ENCODE measurements at places on chromosomes 3 and 15.

DNA sequence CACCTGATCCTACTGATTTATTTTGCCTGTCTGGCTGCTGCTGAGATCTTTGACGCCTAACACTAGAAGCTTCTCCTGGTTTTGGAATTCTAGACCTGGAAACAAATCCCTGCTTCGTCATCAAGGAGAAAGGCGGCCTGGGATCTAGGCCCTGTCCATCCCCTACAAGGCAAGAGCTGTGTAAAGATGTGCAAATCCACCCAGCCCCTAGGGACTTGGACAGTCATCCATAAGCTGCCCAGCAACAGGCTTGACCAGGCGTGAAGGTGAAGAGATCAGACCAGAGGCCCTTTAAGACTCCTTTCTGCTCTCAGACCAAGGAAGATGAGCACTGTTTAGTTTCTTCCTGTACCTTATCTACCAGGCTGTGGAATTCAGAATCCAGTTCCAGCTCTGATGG, 32.2 kb downstream of the SLC41A3 start:
- DNase-seq: no peak

DNA sequence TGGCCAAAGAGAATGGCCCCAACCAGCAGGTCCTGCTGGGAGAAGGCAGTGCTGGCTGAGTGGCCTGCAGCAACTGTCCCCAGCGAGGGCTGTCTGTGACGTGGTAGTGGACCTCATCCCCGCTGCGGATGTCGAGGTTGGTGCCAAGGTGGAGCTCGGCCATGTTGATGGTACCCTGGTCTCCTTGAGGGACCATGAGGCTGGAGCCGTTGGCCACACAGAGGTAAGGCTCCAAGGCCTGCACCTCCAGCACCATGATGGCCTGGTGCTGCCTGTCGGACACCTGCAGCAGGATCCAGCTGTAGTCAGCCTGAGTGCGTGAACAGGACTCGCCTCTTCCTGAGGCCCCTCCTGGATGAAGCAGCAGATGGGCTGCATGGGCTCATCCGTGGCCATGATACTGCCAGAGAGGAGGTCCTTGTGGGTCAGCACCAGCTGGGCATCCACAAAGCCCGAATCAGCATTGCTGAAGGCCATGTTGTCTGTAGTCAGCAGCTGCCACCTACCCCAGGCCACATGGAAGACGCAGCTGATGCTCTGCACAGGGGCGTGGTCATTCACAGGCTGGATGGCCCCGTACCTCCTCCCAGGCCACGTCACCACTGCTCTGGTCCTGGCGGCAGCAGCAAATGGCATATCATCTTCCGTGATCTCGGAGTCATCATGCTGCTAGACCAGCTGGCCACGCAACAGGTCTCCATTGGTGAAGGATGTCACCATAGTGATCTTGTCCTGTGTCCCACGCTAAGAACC, 167.5 kb downstream of the GOLGA6L4 start:
- no peak for DNase-seq

DNA sequence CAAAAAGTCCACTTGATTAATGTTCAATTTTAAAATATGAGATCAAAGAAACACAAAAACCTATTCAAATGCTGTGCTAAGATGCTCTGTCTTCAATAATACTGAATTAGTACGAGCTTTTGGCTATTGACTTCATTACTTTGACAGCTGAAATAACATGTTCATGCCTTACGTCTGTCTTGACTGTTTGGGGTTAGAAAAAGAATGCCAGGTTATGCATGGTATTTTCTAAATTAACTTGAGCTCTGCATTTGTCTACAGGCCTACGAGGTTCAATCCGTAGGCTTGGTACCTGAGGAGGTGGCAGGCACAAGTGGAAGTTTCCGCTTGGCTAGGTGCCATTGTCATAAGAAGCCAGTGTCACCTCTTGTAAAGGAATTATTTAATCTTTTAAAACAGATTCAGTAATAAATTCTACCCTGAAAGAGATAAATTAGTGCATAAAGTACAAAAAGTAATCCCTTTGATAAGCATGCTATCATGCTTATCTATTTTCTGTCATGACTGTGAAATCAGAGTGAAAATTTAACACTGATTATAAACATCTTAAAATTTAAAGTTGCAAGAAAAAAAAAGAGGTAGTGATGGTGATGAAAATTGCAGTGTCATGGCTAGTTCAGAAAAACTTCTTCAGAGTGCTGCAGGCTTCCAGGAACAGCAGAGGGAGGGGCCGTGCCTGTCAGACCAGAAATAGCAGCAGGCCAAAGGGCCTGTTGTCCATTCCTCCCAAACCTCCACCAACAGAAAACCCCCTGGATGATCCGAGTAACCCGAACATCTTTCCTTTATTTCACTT, 115.7 kb downstream of the ARRDC4 start:
- no peak for DNase-seq

DNA sequence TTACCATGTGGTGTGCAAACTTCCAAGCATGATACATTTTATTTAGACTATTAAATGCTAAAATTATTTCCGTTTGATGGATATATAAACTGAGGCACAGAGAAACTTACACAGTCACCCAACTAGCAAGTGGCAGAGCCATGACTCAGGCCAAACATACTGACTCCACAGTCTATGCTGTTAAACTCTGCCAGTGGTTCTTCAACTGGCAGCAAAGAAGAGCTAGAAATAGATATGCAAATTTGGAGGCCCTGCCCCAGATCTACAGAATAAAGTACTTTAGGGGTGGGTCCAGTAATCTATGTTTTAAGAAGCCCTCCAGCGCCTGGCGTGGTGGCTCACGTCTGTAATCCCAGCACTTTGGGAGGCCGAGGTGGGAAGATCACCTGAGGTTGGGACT, 400.0 kb downstream of the FOXP1 start:
- no peak for DNase-seq

- no peak for DNase-seq
Measured at GRCh38 chr15:33243393-33243792, 48.9 kb upstream of the FMN1 start.

- DNase-seq: no peak
Measured at GRCh38 chr15:95479308-95479707, 851.2 kb upstream of the NR2F2 start.

- no peak for DNase-seq
Measured at GRCh38 chr15:49495993-49496753, 73.1 kb downstream of the FGF7 start.

GRCh38 chr3:52053307-52054304, 2.8 kb downstream of the DUSP7 start:
- DNase-seq: no peak

- peak; percentile 4 for DNase-seq
Measured at GRCh38 chr3:181176601-181177000, 187.1 kb upstream of the DNAJC19 start.

DNA sequence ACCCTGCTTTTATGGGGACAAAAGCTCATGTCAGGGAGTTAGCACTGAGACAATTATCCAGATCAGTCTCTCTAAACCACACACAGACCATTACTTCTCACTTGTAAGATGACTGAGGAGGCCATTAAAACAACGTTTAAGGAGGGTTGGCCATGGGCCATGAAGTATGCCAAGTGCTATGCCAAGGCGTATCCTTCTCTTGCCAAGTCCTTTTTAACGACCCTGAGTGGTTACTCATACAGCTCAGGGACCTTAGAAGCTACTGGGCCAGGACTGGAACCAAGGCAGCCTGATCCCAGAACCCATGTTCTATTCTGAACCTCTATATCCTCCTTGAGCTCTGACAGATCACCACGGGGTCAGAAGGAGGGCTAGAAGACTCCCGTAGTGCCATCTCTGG, 50.0 kb downstream of the NMNAT3 start:
- DNase-seq: no peak

DNA sequence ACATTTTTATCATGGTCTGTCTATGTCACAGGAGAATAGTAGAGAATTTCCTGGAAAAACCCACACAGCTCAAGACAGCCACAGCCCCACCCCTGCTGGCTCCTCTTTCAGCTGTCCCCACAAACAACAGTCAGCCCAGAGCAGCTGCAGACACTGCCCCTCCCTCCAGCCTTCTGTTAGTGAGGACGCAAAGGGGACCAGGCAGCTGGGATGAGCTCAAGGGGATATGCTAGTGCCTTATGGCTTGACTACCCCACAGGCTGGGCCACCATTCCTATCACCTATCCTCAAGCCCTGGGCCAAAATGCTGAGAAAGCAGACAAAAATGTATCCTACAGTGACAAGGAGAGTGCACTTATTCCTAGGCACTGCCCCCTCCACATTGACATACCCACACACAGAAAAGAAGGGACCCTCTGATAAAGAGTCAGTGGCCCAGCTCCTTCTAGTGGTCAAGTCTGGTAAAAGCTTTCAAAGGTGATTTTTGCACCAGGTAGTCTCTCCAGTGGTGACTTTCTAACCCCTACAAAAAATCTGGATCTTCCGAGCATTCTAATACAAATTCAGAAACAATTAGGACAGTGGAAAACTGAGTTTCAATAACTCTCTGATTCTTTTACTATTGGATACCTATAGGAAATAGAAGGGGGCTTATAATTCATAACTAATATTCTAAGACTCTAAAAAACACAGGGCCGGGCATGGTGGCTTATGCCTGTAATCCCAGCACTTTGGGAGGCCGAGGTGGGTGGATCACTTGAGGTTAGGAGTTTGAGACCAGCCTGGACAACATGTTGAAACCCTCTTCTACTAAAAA, 3.0 kb upstream of the MAP1A start:
- no peak for DNase-seq

DNA sequence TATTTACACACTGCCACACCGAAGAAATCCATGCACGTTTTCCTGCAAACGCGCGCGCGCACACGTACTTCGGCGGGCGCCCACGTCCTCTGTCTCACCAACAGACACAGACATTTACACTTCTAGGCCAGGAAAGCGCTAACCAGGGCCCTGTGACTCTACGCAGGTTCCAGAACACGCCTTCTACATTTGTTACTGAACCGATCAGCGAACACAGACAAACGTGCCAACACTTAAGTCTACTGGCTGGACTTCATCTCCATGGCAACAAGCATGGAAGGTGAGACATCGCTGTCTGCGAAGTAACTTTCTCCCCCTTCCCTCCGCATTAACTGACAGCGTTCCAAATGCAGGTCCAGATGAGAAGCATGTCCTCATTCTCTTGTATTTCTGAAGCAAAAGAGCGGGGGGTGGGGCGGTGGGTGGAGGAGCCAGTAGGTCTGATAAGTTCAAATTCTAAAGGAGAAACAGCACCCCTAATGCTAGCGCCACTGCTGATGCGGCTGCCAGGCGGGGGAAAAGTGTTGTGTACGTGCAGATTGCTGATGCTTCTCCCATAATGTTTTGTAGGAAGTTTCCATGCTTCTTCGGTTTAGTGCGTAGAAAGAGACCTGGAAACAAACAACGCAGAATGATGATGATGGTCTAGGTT, at the start of gene CTXN2:
Gene CTXN2 (plus strand): TSS at position 92 of the 652 bp plus-strand sequence. CDS start 9,636 bp downstream, outside the sequence.
- DNase-seq: no peak

Data from HTR-8/SVneo (cell line).